ENCODE measurements at places on chromosomes 2 and 18.

GRCh38 chr2:138928374-138929021, 148.3 kb upstream of the NXPH2 start:
- no peak for DNase-seq

DNA sequence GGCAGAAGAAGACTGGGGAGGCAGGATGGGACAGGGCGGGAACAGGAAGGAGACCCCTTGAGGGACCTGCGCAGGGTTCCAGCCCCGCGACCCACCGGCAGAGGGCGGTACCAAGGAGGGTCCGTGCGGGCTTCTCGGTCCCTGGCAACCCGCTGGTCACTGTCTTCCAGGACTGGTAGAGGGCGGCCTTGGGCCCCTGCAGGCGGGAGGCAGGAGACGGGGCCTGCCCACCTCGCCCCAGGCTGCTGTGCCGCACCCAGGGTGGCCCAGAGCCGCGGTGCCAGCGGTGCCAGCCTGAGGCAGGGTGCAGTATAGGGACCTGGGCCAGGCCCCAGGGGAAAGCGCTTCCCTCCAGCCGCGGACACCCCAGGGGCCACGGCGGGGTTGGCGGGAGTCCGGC, 34.5 kb downstream of the NEURL3 start:
- peak; percentile 54 for DNase-seq

DNA sequence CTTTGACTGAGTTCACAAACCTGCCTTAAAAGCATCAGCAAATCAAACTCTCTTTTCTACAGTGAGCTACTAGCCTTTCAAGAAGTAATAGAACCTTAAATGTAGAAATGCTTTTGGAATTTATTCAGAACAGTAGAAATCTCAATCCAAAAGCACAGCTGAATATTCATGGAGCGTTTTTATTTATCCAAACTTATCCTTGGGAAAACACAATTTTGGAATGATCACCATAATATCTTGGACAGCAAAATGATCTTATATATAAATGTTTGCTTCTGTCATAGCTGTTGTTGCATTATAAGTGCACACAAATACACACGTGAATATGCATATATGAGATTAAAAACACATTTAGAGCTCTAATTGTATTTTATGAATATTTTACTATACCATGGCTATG, 747.3 kb upstream of the PIK3C3 start:
- DNase-seq = no peak

- no peak for DNase-seq
These were observed 5.1 kb downstream of the NFATC1 start for GRCh38 chr18:79400591-79401381.

DNA sequence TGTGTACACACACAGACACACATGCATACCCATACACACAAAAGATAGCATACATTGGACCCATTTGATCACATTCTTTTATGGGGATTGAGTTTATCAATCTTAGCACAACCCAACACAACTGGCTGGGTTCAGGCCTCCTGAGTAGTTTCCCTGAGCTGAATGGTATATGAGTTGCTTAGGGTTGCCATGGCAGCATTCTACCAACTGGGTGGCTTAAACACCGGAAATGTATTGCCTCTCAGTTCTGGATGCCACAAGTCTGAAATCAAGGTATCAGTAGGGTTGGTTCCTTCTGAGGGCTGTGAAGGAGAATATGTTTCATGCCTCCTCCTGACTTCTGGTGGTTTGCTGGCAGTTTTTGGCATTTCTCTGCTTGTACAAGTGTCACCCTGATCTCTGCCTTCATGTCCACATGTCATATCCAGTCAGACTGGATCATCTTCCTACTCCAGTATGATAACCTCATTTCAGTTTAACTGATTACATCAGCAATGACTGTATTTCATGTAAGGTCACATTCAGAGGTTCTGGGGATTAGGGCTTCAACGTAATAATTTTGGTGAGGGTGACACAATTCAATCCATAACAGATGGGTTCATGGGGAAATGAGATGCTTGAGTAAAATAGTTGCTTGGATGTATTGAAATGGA, 212.7 kb downstream of the KCNE4 start:
- DNase-seq = no peak

DNA sequence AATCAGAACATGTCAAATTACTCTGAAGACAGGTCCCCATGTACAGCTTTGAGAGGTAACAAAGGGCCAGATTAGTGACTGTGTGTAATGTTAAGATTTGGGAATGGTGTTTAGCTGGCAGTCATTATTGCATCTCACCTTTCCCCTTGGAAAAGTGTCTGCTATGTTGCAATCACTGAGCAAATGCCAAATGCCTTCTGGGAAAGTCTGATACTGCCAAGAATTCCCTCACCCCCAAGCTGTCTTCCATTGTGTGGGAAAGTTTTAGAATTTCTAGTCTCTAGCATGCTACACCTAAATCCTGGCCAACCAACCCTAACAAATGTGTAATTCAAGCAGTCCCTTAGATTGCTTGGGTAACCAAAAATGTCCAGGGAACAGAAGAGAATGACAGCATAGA, 13.6 kb upstream of the PELI1 start:
- DNase-seq = no peak

- peak; percentile 44 for DNase-seq
These were observed 2.9 kb downstream of the RNF149 start for GRCh38 chr2:101305492-101306078.

- no peak for DNase-seq
These were observed 98.0 kb downstream of the SLC5A7 start for GRCh38 chr2:108084311-108084710.

- DNase-seq = no peak
These were observed 87.0 kb downstream of the CCDC141 start for GRCh38 chr2:178962805-178963433.

- peak; percentile 45 for DNase-seq
These were observed 758 bp downstream of the SCLY start for GRCh38 chr2:238061315-238062202.

DNA sequence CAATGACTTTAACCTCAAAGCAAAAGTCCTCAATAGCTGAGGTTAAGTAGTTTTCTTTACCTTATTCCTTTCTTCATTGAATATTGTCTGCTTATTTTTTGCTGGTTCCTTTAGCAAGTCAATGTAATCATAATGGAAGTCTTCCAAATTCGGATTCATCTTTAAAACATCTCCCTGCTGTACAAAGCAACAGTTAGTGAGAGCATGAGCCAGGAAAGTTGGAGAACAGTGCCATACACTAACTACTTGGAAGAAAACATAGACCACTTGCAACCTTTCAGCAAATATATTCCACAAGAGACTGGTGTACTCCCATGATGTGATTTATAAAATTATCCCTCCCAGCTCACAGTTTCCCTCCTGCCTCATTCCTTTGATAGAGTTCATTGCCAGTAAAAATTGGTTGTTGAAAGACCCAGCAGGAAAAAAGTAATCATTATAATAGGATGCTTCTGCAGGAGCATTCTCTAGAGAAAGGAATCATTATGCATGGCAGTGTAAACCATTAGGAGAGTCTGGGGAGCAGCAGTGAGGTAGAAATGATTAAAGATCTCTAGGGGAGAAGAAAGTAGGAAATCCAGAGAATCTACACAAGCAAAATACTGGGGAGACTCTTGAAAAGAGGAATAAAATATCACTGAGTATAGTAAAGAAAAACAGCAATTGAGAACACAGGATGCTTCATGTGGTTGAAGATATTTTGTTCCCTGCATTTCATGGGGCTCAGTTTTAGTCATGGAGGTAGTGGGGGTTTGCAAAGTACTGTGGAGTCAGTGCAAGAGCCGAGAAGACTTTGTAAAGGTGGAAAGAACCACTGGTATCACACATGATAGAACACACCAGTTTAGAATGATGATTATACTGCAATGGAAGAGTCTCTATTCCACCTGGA, 38.6 kb upstream of the TTN start:
- no peak for DNase-seq

DNA sequence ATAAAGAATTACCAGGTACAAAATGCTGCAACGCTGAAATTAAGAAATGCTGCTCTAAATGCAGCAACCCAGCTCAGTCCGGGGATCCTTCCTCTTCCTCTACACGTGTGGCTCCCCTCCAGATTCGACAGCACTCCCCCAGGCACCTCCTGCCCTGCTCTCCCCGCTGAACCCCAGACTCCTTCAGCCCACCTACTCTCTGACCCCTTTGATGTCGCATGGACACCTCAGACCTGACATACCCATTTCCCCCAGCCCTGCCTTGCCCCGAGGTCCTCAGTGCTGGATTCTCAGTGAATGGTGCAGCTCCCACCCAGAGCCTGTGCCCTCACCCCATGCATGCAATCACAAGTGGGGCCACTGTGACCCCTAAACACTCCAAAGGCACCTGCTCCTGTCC, 4.6 kb upstream of the ADRA2B start:
- no peak for DNase-seq

DNA sequence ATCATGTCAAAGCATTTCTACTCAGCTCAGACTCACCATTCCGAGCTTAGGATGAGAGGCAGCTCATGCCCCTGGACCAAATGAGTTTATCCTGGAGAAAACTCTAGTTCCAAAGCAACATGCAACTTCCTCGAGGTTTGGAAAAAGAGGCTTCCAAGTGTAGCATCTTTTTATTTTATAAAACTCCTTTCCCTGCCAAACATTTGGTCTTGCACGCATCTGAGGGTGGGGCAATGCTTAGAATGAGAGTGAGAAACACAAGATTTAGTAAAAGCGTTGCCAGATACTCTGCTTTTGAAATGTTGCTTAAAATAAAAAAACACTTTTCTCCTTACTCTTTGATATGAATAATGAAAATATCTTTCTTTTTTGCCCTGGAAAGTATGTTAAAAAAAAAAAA, 151.5 kb downstream of the NCKAP5 start:
- no peak for DNase-seq

GRCh38 chr18:70450426-70451253, 161.8 kb downstream of the SOCS6 start:
- no peak for DNase-seq
